ENCODE measurements at places on chromosomes 5 and 9.
A peak's percentile ranks its signal among the peaks of the same experiment; 100 is the strongest.

- DNase-seq = no peak
Measured at GRCh38 chr5:9499498-9499876, 46.4 kb downstream of the SEMA5A start.

DNA sequence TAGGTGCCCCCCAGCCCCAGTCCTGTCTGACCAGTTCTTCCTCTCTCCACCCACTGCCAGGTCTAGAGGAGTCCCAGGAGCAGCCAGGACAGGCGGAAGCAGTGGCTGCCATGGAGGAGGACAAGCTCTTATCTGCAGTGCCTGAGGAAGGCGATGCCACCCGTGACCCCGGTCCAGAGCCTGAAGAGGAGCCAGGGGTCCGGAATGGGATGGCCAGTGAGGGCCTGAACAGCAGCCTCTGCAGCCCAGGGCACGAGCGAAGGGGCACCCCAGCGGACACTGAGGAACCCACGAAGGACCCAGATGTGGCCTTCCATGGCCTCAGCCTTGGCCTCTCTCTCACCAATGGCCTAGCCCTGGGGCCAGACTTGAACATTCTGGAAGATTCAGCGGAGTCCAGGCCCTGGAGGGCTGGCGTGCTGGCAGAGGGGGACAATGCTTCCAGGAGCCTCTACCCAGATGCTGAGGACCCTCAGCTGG, 13.8 kb downstream of the PSD2 start:
- no peak for DNase-seq

DNA sequence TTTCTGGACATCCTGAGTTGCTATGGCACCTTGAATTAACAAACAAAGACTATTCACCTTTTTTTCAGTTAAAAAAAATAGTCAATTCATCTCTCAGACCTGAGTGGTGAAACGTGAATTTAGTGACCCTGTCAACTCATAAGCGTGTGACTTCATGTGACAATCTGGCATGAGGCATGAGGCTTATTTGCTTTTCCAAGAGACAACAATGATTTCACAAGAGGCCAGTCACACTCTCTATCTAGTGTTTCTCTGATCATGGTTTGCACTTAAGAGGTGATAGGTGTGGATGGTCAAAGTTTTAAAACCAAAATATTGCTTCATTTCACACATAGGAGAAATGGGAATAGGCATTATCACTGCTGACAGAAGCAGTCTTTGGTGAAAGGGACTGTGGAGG, 559.6 kb upstream of the ACO1 start:
- DNase-seq = peak; percentile 59

DNA sequence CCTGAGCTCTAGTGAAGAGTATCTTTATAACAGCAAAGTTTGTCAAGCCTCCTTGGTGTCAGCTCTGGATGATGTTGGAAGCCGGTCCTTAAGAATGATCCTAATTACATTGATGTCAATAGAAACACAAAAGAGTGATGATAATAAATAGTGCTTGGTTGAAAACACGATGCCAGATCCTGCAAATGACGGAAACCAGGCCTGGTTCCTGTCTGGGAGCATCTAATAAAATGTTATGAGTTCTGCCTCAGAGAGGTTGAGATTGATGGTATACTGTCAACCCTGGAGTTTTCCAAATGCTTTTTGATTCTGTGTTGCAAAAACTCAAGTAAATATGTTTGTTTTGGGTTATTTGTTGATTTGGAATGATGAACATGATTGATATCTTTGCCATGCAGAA, 23.3 kb downstream of the HMHB1 start:
- no peak for DNase-seq

All from OCI-M1 (cell line).